ENCODE measurements at places on chromosomes 6 and 20.
A peak's percentile ranks its signal among the peaks of the same experiment; 100 is the strongest.

DNA sequence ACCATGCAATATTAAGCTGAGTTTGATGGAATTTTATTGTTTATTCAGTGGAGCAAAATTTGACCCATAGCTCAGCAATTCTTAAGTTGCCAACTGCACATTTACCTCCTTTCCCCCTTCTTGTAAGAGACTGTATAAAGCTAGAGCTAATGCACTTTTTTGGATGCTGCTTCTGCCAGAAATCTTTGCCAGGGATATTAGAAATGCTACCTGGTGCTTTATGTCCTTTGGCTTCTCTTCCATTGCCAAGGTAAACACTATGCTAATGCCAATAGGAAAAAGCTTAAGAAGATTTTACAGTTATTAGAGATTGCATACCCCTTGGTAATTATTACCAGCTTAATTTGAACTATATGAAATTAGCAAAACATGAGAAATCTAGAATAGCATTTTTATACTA lies 79.0 kb upstream of the OGFRL1 start:
- no peak for DNase-seq

- no peak for DNase-seq
Observed at GRCh38 chr6:107543088-107543487, 53.2 kb downstream of the SOBP start.

- DNase-seq: no peak
Observed at GRCh38 chr20:32806356-32806755, 13.4 kb upstream of the MAPRE1 start.

DNA sequence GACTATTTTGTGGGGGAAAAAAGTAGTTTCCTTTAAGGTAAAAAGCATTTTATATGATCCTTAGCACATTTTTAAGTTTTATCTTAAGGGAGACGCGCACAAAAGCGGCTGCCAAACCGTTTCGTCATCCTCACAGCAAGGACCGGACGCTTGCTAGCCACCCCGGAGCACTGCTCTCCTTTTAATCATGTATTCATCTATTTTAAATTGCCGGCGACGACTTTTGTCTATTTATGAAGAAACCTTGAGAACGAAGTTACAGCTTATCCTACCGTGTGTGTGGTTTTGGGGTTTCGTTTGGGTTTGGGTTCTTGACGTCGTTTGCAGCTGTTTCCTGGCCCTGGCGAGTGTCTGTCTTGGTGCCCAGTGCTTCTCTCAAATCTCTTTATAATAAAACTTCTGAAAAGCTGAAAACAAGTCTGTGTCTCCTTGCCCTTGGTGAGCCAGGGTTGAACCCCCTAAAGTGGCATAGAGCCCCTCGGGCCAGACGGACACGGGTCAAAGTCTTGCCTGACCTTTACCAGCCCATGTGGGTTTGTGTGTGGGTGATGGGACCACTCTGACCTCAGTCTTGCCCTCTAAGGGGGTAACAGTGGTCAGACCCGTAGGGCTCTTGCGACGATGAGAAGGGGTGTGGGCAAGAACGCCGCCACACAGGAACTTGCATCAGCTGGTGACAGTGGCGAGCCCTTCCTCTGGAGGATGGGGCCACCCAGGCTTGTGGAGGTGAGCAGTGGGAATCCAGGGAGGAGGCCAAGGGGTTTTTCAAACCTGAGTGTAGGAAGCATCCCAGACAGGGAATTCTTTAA lies 117.6 kb downstream of the JPH2 start:
- DNase-seq: peak; percentile 50

- no peak for DNase-seq
Observed at GRCh38 chr6:108574457-108575141, 13.9 kb downstream of the FOXO3 start.

DNA sequence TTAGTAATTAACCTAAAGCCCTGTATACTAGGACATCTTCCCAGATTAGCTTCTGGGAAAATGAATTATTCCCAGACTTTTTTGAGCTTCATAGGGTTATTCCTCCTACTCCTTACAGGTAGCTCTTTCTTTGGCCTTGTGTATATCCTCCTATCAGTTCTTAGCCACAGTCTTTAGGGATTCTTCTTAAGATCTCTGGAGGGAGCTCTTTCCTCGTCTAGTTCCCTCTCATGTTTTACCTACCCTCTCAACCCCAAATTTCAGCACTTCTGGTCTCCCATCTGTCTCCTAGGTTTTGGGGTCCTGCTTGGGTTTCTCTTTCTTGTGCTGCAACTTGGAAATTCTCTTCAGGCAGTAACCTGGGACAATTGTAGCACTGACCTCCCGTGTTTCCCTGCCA lies 46.4 kb upstream of the SLC35B3 start:
- peak; percentile 1 for DNase-seq

- no peak for DNase-seq
Observed at GRCh38 chr6:115194981-115195638, 852.3 kb upstream of the HS3ST5 start.

GRCh38 chr6:116354236-116354635 lies 16.5 kb upstream of the DSE start:
- no peak for DNase-seq

DNA sequence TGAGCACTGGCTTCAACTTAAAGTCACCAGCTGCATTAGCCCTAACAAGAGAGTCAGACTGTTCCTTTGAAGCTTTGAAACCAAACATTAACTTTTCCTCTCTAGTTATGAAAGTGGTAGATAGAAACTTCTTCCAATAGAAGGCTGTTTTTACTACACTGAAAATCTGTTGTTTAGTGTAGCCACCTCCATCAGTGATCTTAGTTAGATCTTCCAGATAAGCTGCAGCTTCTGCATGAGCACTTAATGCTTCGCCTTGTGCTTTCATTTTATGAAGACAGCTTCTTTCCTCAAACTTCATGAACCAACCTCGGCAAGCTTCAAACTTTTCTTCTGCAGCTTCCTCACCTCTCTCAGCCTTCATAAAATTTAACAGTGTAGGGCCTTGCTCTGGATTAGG lies 133.2 kb downstream of the INSM1 start:
- no peak for DNase-seq

GRCh38 chr6:87907521-87907920 lies 140.1 kb upstream of the SPACA1 start:
- DNase-seq: peak; percentile 28

GRCh38 chr20:60200305-60200918 lies 242.2 kb downstream of the CDH26 start:
- no peak for DNase-seq

DNA sequence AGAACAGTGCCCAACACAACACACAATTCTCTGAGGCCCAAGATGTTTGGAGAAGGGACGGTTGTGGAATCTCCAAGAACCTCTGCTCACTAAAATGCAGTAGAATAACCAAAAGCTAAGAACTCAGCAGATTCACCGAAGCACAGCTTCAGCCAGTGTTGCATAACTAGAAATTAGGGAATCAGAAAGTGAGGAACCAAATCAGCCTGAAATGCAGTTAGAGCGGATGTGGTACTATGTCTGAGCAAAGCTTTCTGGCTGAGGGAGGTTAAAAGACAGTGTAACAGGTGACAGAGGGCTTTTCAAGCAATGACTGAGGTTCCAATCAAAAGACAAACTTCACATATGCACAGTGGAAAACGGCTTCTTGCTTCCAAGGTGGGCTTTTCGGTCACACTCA lies 197.9 kb upstream of the KCNK16 start:
- DNase-seq: no peak

- DNase-seq: no peak
Observed at GRCh38 chr6:39998126-39998525, 63.9 kb upstream of the MOCS1 start.

DNA sequence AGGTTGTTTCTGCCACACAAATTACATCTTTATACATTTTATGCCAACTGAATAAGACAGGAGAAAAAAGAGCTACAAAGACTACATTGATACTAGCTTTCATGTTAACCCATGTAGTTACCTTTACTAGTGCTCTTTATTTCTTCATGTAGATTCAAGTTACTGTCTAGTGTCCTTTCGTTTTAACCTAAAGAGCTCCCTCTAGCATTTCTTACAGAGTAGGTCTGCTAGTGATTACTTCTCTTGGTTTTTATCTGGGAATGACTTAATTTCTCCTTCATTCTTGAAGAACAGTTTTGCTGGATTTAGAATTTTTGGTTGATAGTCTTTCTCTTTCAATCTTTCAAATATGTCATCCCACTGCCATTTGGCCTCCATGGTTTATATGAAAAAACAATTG lies 21.2 kb upstream of the NOP56 start:
- DNase-seq: no peak

- DNase-seq: no peak
Observed at GRCh38 chr6:124917769-124918168, 44.5 kb upstream of the RNF217 start.

DNA sequence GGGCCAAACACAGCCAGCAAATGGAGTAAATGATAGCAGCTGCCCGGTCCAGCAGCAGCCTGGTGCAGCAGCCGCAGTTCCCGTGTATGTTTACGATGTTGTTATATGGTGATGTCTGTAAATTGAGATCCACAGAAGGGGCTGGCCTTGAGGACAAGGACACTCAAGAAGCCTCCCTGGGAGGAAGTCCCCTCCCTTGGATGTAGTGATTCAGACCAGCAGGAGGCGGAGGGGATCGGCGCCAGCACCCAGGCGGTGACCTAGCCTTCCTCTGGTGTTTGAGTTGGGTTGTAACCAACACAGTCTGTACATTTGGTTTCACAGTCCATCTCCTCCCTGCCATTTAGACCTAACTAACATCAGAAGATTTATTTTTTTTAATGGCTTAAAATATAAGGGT lies 187.8 kb downstream of the SYNDIG1 start:
- DNase-seq: no peak

- peak; percentile 34 for DNase-seq
Observed at GRCh38 chr6:142945049-142945445, at the start of gene HIVEP2. TSS of gene HIVEP2 (minus strand) at chr6:142945176. CDS start at chr6:142774738, 170,438 bp downstream.

DNA sequence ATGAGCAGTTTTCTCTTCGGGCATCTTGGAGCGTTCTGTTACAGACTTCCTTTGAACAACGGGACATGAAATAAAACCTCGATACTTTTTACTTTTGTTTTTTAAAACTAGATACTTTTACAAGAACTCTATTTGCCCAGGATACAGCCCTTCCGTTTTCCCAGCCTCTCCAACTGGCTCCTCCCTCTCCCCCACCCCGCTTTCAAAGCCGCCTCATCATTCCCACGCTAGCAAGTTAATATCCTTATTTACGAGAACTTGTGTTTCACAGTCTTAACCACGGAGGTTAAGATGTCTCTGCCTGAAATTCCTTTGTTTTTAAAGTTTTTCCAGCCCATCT lies 241 bp upstream of the CFAP206 start:
- DNase-seq: no peak

- no peak for DNase-seq
Observed at GRCh38 chr6:142400495-142400894, 98.7 kb downstream of the ADGRG6 start.

- DNase-seq: no peak
Observed at GRCh38 chr20:8647961-8648441, 420.9 kb upstream of the PLCB4 start.
